Fibroblast of skin of right biceps (primary cell): ENCODE measurements at places on chromosomes 1 and 21.
A peak's percentile ranks its signal among the peaks of the same experiment; 100 is the strongest.

DNA sequence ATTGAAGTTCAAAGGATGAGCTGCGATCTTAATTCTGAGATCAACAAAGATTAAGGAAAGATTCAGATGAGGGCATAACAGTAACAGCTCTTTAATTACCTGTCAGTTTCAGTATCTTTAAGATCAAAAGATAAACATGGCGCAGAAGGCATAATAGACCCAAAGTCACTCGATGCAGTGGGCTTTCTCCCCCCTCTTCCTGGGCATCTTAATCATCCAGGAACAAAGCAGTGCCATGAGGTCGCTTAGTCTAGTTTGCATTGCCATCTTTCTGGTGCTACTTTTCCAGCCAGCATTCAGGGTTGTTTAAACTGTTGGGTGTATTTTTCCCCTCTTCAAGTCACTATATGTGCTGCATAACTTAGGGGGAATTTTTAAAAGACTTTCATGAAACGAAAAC is 72.3 kb downstream of the HUNK start:
- DNase-seq, result no peak

GRCh38 chr1:27445177-27445936 is 44.6 kb downstream of the WASF2 start:
- DNase-seq, result no peak

GRCh38 chr1:51071291-51072042 is 30.6 kb upstream of the C1orf185 start:
- no peak for DNase-seq

GRCh38 chr1:226738995-226739695 is at the start of gene ITPKB:
ITPKB (minus strand) TSS chr1:226739282; CDS start chr1:226737458, 1,824 bp downstream.
- peak; percentile 68 for DNase-seq

DNA sequence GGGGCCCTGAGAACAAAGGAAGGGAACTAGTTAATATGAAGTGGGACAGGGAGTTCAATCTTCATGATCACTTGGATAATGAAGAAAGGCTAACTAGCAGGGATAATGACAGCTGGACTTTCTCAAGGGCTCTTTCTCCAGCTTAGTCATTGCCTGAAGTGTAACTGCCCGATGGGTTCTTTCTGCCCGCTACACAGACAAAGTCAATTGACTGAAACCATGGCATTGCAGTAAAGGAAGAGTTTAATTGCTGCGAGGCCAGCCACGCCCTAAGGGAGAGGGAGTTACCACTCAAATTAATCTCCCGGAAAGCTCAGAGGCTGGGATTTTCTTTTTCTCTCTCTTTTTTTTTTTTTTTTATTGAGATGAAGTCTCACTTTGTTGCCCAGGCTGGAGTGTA is 16.6 kb upstream of the SLC2A5 start:
- no peak for DNase-seq

GRCh38 chr1:240517891-240518290 is 94.1 kb downstream of the GREM2 start:
- DNase-seq, result no peak

- DNase-seq, result no peak
These were observed 457.0 kb upstream of the PROX1 start for GRCh38 chr1:213530611-213531320.

- peak; percentile 92 for DNase-seq
These were observed 329.2 kb downstream of the TGFB2 start for GRCh38 chr1:218674280-218674773.

DNA sequence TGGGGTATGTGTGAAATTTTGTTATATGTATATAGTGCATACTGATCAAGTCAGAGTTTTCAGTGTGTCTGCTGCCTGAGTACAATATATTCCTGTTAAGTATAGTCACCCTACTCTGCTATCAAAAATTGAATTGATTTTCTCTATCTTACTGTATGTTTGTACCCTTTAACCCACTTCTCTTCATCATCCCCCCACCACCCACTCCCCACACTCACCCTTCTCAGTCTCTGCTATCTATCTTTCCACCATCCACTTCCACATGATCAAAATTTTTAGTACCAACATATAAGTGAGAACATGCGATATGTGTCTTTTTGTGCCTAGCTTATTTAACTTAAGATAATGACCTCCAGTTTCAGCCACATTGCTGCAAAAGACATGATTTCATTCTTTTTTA is 4.2 kb downstream of the LY9 start:
- no peak for DNase-seq

GRCh38 chr1:211259638-211260126 is 516 bp downstream of the RCOR3 start:
- DNase-seq, result peak; percentile 73

DNA sequence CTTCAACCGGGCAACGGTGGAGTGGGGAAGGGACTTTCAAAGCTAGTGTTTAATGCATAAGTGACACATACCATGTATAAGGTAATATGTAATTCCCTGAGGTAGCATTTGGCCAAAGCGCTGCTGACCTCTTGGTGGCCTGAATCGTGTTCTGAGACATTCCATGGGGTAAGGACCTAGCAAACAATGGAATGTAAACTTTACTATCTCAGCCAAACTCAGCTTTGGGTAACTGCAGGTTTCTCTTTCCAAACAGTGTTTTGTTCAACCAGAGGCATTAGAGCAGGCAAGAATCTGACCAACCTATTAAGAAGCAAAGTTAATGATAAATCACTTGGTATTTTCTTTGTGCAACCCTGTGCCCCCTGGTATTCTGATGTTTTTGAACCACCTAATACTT is 22.0 kb downstream of the TGFB2 start:
- no peak for DNase-seq
